WTC11 (cell line): ENCODE measurements at places on chromosomes 13 and 19. TPM values are rescaled to one million over a fixed set of nuclear protein-coding genes. Genes with fewer than 3 reads are reported as not detected.

Gene SYNGR4
- total RNA-seq = not detected in 3 replicates

Gene FXYD5
- total RNA-seq = 114 to 135 TPM (median 128 TPM) in 3 replicates

Gene STOML3
- total RNA-seq = not detected in 3 replicates

Gene ENOX1
- total RNA-seq = 0.09 to 0.26 TPM (median 0.16 TPM) in 3 replicates

Gene CEACAM1
- total RNA-seq = 0.82 to 2.0 TPM (median 1.2 TPM) in 3 replicates

Gene DIRAS1
- 24.3 to 26.7 TPM (median 25.0 TPM) in 3 replicates for total RNA-seq

Gene C19orf38
- total RNA-seq = 0.23 TPM in 1 of 3 replicates, not detected in the others

GRCh38 chr13:97241761-97242160 is 19.6 kb downstream of the MBNL2 start:
- DNase-seq = no peak

DNA sequence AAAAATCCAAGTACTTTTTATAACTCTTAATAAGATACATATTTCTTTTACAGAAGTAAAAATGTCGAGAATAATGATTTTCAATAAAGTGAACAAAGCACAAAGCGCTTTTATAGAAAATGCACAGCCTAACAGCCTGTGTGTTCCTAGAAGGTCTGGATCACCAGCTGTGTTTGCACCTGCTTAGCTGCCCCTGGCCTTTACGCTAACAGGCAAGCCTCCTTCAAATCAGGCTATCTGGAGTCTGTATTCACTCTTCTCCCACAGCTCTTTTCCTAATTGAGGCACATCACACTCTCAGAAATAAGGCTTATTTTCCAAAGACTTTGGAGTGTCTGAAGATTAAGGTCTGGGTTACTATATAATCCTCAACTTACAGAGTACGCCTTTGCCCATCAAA is 183.1 kb downstream of the LHFPL6 start:
- DNase-seq = no peak

GRCh38 chr13:111328574-111329410 is 8.3 kb downstream of the TEX29 start:
- no peak for DNase-seq

- DNase-seq = no peak
Measured at GRCh38 chr19:47002853-47003610, 16.6 kb upstream of the NPAS1 start.

GRCh38 chr13:34847766-34848165 is 94.3 kb upstream of the NBEA start:
- DNase-seq = no peak

- DNase-seq = no peak
Measured at GRCh38 chr13:36884235-36884634, 35.8 kb downstream of the SMAD9 start.

GRCh38 chr13:78603240-78603957 is at the start of gene POU4F1:
TSS of gene POU4F1 (minus strand) at chr13:78603552. CDS start at chr13:78603326, 226 bp downstream.
- DNase-seq = peak; percentile 93

DNA sequence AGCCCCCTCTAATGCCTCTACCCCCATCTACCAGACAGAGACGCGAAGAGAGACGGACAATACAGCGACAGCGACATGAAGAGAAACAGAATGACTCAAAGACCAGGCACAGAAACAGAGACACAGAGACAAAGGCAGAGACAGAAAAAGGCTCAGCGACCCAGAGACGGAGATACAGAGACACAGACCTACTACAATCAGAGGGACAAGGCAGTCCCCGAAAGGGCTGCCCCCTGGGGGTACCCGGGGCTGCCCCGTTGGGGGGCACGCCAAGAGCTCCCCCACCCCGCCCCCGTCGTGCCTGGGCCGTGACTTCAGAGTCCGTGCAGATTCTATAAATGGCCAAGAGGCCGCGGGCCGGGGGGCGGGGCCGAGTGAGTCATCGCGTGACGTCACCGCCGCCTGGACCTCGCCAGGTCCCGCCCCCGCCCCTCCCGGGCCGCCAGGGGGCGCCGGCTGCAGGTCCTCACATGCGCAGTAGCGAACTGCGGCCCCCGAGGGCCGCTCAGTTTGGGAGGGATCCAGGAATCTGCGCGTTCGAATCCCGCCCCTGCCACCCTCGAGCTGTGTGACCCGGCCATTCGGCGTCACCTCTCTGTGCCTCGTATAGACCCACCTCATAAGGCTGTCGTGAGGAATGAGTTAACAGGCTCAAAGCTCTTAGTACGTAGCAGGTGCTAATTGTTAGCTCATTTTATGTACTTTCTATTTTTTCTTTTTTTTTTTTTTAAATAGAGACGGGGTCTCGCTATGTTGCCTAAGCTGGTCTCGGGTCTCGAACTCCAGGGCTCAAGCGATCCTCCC is 2.7 kb upstream of the CNN1 start:
- peak; percentile 94 for DNase-seq

DNA sequence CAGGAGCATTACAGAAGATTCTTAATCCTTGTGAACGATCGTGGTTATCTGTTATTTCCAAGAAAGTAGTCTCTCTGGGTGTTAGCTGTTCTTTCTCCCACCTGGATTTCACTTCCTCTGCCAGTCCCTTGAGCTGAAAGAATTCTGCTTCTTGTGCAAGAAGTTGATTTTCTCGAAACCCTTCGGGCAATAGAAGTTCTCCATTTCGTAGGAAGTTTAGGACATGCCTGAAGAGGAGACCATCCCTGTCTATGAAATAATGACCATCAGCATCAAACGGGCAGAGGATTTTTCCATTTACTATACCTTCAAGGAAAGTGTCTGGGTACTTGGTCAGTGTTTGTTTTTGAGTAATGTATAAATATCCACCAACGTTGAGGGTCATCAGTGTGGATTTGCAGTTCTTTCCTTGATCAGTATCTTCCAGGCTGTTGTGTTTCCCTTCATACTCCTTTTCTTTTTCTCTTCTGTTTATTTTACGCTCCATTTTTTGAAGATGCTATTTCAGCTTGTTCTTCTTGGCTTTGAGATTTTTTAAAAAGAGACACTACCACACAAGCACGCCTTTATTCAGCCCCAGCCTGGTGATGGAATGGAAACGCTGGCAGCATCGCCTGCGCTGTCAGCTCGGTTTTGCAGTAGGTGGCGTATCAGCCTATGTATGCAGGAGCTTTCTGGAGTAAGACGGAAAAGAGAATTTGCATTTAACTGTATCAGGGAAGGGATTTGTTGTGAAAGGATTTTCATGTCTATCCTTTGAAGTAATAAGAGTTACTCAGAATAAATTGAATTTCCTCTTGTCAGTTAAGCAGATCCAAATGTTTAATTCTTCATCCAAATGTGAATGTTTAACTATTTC is 6.5 kb downstream of the KCTD4 start:
- DNase-seq = peak; percentile 41

DNA sequence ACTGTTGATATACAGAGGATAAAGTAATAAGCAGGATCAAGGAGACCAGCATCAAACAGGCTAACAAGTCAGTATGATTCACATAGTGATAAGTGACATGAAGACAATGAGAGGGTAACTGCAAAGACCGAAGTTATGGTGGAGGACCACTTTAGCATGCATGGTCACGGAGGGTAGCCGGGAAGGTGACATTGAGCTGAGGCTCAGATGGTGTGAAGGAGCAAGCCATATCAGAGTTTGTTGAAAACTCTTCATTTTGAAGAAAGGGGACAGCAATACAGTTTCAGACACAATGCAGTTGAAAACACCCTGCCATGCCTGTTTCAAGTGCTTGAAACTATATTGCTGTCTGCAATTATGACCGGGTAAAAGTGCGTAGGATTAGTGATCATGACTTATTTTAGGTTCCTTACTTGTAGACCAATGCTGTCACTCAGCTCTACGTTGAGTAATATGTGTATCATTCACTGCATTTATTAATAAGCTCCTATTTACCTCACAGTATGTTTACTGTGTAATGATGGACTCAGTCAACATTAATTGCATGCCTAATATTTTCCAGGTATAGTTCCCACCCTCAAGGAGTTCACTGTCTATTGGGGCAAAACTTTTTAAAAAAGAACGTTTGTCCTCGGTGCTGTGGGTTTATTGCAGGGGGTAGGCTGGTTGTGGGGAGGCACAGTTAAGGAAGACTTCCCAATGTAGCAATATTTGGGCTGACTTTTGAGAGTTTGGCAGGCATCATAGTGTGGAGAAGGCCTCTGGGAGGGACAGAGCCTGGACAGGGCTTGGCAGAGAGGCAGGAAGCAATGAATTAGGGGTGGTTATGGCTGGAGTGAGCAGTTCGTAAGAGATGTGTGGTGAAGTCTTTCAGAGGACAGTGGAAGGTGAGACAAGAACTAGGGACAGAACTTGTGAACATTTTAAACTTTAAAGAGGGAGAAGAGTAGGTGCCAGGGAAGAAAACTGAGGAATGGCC is 3.2 kb downstream of the UBAC2 start:
- DNase-seq = no peak

GRCh38 chr13:81487151-81487550 is 1146.2 kb upstream of the SPRY2 start:
- peak; percentile 49 for DNase-seq

DNA sequence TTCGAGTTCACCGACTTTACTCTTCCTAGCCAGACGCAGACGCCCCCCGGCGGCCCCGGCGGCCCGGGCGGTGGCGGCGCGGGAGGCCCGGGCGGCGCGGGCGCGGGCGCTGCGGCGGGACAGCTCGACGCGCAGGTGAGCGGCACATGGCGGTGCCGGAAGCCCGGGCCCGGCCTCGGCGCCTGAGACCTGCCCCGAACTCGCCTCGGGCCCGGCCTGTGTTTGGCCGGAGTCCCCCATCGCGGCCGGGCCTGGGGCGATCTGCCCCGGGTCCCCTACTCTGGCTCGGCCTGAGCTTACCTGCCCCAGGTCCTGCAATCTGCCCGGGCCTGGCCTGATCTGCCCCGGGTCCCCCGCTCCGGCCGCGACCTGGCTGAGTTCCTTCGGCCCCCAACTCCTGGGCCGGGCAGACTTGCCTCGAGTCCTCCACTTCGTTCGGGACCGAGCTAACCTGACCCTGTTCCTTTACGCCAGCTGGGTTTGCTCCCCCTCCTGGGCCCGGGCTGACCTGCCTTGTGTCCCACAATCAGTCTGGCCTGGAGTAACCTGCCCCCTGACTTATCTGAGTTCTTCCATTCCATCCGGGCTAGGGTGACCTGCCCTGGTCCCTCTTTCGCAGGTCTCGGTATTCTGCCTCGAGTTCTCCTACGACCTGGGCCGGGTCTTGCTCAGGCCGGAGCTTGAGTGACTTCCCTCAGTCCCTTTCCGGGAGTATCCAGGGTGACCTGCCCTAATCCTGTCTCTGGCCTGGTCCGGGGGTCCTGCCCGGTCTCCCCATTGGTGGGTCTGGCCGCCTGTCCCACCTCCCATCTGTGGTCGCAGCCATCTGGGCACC is 764 bp downstream of the UPF1 start:
- peak; percentile 58 for DNase-seq

GRCh38 chr19:2054763-2055162 is 3.7 kb upstream of the MKNK2 start:
- no peak for DNase-seq

DNA sequence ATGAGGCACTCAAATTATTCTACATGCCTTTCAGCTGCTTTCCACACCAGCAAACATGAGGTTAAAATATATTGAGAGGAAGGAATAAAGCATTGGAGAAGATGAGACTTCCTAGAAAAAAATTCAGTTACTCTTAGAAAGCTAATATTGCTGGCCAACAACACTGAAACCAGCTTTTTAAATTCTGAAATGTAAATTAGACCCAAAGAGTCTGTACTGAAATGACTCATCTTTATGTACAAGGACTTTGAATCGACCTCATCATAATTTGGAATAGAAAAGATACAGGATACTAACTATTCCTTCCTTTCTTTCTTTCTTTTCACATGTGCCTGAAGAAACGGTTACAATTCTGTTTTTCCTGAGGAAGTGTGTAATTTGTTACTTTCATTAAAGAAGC is 6.5 kb upstream of the HSPH1 start:
- DNase-seq = no peak

DNA sequence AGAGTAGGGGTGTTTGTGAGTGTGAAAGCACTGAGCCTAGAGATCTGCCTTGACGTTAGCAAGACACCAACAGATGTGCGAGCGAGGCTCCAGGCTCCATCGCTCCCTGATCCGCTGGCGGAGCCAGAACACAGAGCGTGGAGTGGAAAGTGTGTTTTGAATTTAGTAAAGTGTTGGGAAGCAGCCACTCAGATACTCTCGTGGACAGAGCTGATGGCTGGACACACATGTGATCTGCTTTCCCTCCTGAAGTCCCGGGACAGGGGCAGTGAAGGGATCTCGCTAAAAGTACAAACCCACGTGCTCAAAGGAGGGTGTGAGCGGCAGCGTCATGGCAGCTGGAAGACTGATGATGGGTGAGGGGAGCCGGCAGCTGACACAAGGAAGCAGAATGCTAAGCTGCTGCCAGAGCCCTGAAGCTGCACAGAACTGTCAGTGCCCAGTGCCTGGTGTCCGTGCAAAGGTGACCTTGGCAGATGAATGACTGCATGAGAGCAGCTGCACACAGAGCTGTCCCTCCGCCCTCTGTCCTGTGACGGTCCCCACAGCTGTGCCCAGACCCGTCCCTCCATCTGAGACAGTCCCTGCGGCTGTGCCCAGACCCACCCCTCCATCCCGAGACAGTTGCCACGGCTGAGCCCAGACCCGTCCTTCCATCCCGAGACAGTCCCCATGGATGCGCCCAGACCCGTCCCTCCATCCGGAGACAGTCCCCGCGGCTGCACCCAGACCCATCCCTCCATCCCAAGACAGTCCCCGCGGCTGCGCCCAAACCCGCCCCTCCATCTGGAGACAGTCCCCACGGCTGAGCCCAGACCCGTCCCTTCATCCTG is 29.6 kb upstream of the TMEM255B start:
- DNase-seq = no peak

GRCh38 chr19:35142606-35143230 is 337 bp upstream of the FXYD7 start:
- DNase-seq = peak; percentile 80

DNA sequence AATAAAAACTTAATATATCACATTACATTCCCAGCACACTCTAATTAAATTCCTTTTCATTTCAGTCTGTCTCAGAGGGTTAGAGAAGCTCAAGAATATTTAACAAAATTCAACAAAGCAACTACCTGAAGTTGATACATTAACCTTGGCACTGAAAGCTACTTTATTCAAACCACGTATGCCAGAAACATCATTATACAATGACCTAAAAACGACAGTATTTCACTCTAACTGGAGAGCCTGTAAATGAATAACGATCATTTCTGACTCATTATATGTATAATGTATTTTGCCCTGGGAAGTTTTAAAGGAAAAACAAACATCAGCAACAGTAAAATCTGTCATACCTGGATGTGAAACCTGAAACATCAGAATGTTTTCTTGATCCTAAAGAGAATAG is 270.1 kb downstream of the SLITRK5 start:
- DNase-seq = no peak

DNA sequence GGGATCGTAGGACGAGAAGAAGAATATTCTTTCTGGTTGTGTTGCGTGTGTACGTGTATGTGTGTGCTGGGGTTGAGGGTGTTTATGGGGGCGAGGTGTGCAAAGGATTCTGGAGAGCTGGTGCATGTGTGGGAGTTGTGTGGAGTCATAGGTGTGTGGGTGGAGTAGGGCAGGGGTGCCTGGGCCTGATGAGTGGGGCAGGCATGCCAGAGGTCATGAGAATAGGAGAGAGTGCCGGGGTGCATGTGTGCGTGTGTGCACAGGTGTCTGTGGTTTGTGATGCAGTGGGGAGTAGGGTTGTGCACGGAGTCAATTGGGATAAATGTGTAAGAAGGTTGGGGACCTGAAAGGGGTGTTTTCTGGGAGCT is 649 bp downstream of the TMEM91 start:
- no peak for DNase-seq

GRCh38 chr13:40181203-40181845 is 485.1 kb downstream of the FOXO1 start:
- DNase-seq = no peak
